ENCODE measurements at places on chromosomes 5 and 9.

GRCh38 chr9:16133032-16133431, 580.2 kb downstream of the CCDC171 start:
- DNase-seq: no peak

DNA sequence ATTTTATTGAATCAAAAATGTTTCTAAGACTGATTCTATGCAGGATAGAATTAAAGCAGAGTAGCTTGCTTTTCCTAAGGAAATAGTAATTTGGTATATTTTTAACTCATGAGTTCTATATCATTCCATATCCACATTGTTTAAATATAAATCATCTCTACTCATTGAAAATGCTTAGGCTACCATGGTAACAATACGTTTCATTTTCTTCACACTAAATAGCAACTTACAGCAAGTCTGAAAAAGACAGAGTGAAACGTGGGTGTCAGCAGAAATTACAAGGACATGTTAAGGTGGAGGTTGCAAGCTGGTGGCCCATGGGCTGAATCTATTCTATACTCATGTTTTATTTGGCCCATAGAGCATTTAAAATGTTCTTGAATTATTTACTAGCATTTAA, 487.9 kb downstream of the ARHGEF28 start:
- no peak for DNase-seq

- no peak for DNase-seq
Measured at GRCh38 chr5:95725937-95726810, 5.0 kb upstream of the RHOBTB3 start.

- no peak for DNase-seq
Measured at GRCh38 chr5:144028636-144029035, 141.8 kb downstream of the YIPF5 start.

DNA sequence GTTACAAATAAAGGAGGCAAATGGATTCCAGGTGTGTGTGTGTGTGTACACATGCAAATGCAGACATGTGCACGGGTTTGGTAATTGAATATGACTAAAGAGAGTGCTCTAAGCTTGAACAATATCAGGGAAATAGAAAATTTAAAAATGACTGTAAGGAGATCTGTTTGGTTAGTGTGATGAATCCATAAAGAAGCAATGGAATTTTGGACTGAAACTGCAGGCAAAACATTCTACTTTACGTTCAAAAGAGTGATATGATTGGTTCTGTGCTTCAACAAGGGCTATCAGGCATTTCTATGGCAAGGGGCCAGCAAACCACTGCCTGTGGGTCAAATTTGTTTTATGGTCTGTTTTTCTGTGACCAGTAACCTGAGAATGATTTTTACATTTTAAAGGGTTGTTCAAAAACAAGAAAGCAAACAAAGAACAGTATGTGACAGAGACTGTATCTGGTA, 332.8 kb upstream of the KLF9 start:
- DNase-seq: no peak
